ENCODE measurements at places on chromosomes 12 and 14. TPM values are rescaled to one million over a fixed set of nuclear protein-coding genes. Genes with fewer than 3 reads are reported as not detected.

GRCh38 chr12:124550123-124551089 is 17.0 kb downstream of the NCOR2 start:
- DNase-seq = no peak
- no peak overlapping the region for H3K27ac ChIP-seq
- H3K4me1 ChIP-seq = peaks cover 47% of the 10 kb centered on the region
- no peaks in the 10 kb centered on the region for H3K27me3 ChIP-seq
- no peak overlapping the region for H3K4me3 ChIP-seq
- H3K36me3 ChIP-seq = peaks cover 2% of the 10 kb centered on the region

DNA sequence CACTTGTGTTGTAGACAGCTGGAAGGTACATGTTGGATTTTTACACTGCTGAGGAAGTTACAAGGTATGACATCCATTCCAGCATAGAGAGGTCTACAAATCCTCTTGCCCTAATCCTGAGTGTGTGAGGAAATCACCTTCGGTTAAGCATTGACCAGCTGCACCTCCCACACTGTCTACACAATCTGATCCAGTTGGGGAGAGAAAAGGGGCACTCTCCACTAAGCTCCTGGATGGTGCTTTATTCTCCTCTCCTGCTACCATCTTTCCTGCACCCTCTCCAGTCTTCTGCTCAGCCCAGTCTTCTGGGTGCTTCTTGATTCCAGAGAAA is at the start of gene OR6J1:
Gene OR6J1, minus strand, starts transcription at position 48 of the 331 bp plus-strand sequence. CDS start 9,541 bp downstream, outside the sequence.
- H3K27me3 ChIP-seq = peaks cover 4% of the 10 kb centered on the region
- H3K27ac ChIP-seq = no peak within 1 kb of the TSS
- no peak for DNase-seq

DNA sequence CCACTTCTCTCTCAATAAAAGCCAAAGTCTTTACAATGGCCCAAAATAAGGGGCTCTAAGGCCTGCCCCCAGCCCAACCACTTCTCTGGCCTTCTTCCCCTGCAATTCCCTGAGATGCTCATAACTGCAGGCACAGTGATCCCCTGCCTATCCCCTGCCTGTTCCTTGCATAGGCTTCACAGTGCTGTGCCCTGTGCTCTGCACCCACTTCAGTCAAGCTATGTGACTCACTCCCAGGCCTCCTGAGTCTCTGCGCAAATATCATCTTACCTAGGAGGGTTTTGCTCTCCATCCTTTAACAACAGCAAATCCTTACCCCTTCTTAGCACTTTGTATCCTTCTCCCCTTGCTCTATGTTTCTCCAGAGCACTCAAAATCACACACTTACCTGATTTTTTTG is 242.2 kb downstream of the MSRB3 start:
- H3K36me3 ChIP-seq = no peaks in the 10 kb centered on the region
- no peak for DNase-seq
- H3K27me3 ChIP-seq = peaks cover 4% of the 10 kb centered on the region
- H3K27ac ChIP-seq = no peak overlapping the region
- H3K4me1 ChIP-seq = no peaks in the 10 kb centered on the region

DNA sequence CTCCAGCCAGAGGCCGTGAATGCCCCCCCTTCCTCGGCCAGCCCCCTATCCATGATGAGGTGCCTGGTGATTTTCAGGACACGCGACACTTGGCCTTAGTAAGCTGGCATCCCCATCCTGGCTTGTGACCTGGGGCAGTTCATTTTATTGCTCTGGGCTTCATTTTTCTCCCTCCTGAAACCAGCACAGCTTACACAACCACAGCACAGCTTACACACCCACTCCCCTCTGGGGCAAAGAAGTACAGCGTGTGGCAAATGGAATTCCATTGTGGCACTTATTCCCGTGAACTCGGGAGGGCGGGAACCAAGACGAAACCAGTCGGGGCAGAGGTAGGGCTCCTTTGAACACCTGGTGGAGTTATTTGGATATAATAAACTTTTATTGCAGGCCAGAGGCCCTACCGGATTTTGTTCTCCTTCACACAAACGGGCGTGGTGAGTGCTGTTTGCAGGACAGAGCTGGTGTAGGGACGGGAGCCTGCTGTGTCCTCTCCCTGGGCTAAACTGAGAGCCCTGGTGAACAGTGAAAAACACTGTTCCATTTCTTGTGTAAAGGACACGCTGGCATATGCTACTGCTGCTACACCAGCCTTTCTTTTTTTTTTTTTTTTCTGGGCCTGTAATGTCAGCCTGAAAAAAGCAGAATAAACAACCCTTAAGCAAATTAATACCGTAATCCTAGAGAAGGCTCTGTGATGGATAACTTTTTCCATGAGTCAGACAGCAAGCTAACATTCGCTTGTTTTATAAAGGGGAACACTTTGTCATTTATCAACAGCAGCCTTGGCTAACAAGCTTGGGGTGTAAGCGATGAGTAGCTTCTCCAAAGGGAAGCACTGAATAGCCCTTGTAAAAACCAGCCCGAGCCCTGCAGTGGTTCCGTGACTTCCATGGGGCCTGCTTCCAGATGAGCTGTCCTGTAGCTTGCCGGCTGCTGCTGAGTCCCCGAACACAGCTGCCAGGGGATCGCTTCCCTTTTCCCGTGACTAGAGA is 29.3 kb downstream of the CD9 start:
- H3K4me1 ChIP-seq = peaks cover 25% of the 10 kb centered on the region
- peaks cover 5% of the 10 kb centered on the region for H3K27me3 ChIP-seq

GRCh38 chr12:56031987-56032386 is 9.7 kb upstream of the RPS26 start:
- no peak for DNase-seq
- H3K36me3 ChIP-seq = peaks cover 58% of the 10 kb centered on the region
- H3K27me3 ChIP-seq = no peaks in the 10 kb centered on the region

GRCh38 chr14:105287249-105288102 is 13.3 kb downstream of the BRF1 start:
- H3K4me3 ChIP-seq = no peak overlapping the region
- H3K27ac ChIP-seq = peak overlapping the region; percentile 12
- DNase-seq = no peak
- peaks cover 11% of the 10 kb centered on the region for H3K36me3 ChIP-seq
- H3K4me1 ChIP-seq = peaks cover 31% of the 10 kb centered on the region

GRCh38 chr12:105978276-105978675 is 160.5 kb downstream of the NUAK1 start:
- DNase-seq = no peak
- H3K4me1 ChIP-seq = no peaks in the 10 kb centered on the region
- H3K4me3 ChIP-seq = no peak overlapping the region
- H3K27ac ChIP-seq = no peak overlapping the region

DNA sequence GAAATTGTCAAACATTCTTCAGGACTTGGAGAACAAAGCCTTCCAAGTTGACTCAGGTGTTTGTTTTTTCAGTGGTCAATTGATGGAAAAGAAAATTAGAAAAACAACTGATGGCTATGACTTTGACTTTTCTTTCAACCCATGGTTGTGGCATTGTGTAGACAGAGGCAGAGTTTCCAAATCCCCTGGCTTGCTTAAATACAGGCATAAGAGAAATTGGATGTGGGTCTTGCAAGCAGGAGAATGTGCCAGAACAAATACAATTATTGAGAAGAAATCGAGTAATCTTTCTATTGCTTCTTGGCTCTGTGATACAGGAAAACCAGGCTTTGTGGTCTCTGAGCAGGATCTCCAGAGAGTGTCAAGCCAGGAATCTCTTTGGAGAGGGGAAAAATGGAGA is 40.9 kb upstream of the FRMD6 start:
- H3K36me3 ChIP-seq = no peaks in the 10 kb centered on the region
- peaks cover 2% of the 10 kb centered on the region for H3K4me1 ChIP-seq

- no peaks in the 10 kb centered on the region for H3K36me3 ChIP-seq
- H3K4me3 ChIP-seq = no peak overlapping the region
- no peak for DNase-seq
- H3K27me3 ChIP-seq = peaks cover 19% of the 10 kb centered on the region
Observed at GRCh38 chr12:3081091-3081490, 3.9 kb downstream of the TSPAN9 start.

Gene SLC39A5
- 1.4 TPM for total RNA-seq

Gene TMEM179
- not detected for total RNA-seq

Gene SPTB
- total RNA-seq = not detected

Gene MANSC4
- total RNA-seq = not detected

Gene SUDS3
- 27.3 TPM for total RNA-seq

Gene TSPAN9
- 0.42 TPM for total RNA-seq

Gene MYL2
- total RNA-seq = not detected
